CD8-positive, alpha-beta T cell (primary cell): ENCODE measurements at places on chromosomes 1 and 21. TPM values are rescaled to one million over a fixed set of nuclear protein-coding genes. Genes with fewer than 3 reads are reported as not detected.

Gene AXDND1
- total RNA-seq: 0.98 TPM

Gene TMEM52
- 2.2 TPM for total RNA-seq

Gene PTCH2
- total RNA-seq: 1.3 TPM

Gene F3
- not detected for total RNA-seq

Gene SPATA17
- not detected for total RNA-seq

Gene C1orf115
- total RNA-seq: 0.16 TPM

Gene S100A2
- total RNA-seq: not detected

Gene FRRS1
- 0.61 TPM for total RNA-seq

Gene CTSK
- 10.8 TPM for total RNA-seq

Gene CNR2
- total RNA-seq: 0.98 TPM

Gene ARPC5
- 14.2 TPM for total RNA-seq

Gene PLA2G2D
- not detected for total RNA-seq

Gene CD1D
- total RNA-seq: not detected

Gene TAS1R3
- 0.73 TPM for total RNA-seq

Gene UQCRHL
- total RNA-seq: 0.81 TPM

Gene GBP7
- total RNA-seq: not detected

Gene SLC2A5
- not detected for total RNA-seq

- DNase-seq: no peak
These were observed 430.9 kb downstream of the MATN1 start for GRCh38 chr1:30292451-30292850.

GRCh38 chr1:56188221-56188620 is 391.1 kb downstream of the PLPP3 start:
- no peak for DNase-seq

DNA sequence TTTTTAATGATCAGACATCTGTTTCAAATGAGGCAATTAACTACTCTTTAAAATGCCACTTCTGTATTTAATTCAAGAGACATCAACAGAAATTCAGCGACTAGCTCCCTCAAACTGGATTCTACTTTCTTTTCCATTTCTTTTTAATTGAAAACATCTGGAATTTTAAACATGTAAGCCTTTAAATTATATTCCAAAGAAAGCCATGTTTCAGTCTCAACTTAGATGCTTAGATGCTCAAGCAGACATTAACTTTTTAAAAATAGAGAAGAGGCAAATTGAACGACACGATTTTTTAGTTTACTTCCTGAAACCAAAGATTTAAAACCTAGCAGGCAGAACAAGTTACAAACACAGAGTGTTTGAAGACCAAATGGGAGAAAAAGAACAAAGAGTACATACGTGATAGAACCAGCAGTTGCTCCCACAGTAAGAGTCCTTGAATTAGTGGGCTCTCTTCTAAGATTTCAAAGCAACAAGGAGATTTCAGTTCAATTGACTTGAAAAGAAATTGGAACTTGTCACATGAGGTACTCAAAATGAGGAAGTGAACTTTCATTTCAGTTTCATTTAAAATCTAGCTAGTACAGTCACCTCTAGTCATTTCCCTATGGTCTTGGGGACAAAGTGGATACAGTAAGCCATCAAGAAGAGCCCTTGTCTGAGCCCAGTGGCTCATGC is at the start of gene CTSS:
Gene CTSS, minus strand, starts transcription at position 483 of the 681 bp plus-strand sequence. CDS start 1,015 bp downstream, outside the sequence.
- DNase-seq: peak; percentile 39

DNA sequence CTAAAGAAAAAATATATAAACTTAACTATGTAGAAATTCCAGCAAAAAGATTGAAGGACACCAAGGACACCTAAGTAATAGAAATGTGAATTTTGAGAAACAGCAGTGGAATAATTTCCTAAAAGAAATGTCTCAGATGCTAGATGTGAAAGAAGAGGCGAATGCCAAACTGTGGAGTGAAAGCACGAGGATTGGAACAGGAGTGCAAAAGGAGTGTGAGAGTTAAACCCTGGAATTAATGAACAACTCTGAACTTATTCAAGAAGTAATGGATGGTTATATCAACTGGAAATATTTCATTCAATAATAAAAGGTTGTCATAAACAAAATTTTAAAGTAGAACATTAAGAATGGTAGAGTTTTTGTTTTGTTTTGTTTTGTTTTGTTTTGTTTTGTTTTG is 78.5 kb upstream of the SGIP1 start:
- DNase-seq: no peak

- no peak for DNase-seq
These were observed 210.0 kb upstream of the FOXD3 start for GRCh38 chr1:63112155-63112900.

- DNase-seq: no peak
These were observed 584.9 kb upstream of the PBX1 start for GRCh38 chr1:163974120-163974519.

DNA sequence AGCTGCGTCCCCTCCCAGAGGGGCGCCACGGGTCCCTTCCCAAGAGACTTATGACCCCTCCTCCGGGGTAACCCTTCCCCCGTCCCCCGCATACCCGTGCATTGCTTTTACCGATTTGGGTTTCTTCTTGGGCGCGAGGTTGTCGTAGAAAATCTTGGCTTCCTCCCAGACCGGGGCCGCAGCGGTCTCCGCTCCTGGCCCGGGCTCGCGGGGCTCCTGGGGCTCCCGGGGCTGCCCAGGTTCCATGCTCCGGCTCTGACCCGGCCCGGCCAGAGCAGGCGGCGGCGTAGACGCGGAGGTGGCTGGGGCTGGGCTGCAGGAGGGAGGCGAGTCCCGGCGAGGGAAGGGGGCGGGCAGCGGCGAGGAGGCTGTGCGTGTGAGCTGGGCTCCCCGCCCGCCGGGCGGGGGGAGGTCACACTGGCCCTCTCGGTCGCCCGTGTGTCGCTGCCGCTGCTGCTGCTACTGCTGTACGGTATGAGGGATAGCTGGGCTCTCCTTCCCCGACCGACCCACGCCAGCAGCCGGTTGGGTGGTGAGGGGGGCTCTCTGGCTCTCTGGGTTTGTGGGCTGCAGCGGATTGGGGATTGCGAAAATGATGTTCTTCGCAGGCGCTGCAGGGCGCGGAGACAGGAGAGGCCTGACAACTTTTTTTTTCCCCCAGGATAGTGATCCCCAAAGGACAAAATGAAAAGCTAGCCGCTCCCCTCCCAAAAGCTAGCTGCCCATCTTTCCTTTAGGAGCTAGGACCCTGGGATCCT is at the start of gene NT5C1A:
Gene NT5C1A, minus strand, starts transcription at position 315 of the 758 bp plus-strand sequence. Its CDS starts 69 bp downstream, at position 246.
- no peak for DNase-seq

DNA sequence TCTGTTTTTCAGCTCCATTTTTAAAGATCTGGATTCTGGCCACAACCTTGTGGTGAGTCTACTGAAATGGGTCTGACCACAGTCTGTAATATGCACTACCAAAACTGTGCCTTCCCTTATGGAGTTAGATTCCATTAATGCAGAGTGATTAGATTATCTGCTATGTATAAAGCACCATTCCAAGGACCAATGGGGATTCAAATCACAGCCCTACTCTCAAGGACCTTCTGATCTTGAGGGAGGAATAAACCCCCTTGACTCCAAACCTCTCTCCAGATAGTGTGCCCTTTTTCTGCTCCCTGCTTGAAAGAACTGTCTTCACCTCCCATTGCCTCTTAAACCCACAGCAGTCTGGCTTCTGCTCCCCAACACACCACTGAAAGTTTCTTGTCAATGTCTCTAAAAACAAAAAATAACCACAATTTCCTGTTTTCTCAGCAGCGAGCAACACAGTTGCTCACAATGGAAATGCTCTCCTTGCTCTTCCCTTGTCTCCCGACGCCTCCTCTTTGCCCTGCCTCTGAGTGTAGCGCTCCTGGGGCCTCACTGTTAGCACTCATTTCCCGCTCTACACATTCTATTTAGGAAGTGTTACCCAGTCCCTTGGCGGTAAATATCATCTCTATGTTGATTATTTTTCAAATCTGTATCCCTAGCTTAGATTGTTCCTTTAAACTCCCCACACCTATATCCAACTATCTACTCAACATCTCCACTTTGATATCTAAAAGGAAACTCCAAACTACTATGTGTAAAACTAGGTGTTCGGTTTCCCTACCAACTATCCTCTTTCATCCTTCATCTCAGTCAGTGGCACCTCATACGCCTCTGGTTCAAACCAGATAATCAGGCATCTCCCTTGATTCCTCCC is 13.6 kb downstream of the PCNX2 start:
- DNase-seq: no peak

DNA sequence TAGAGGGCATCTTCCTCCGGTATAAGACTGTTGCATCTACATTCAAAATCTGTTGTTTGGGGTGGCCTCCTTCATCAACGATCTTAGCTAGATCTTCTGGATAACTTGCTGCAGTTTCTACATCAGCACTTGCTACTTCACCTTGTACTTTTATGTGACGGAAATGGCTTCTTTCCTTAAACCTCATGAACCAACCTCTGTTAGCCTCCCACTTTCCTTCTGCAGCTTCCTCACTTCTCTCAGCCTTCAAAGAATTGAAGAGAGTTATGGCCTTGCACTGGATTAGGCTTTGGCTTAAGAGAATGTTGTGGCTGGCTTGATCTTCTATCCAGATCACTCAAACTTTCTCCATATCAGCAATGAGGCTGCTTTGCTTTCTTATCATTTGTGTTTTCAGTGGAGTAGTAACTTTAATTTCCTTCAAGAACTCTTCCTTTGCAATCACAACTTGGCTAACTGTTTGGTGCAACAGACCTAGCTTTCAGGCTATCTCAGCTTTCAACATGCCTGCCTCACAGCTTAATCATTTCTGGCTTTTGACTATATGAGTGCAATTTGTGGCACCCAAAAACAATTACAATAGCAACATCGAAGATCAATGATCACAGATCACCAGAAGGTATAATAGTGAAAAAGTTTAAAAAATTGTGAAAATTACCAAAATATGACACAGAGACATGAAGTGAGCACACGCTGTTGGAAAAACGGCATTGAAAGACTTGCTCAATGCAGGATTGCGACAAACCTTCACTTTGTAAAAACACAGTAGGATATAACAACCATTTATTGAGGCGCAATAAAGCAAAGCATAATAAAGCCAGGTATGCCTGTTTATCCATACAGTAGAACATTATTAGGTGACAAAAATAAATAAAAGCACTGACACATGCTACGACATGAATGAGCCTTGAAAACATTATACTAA is 56.7 kb upstream of the GFI1 start:
- no peak for DNase-seq

GRCh38 chr1:96329121-96329520 is 392.5 kb upstream of the PTBP2 start:
- DNase-seq: no peak

GRCh38 chr1:52192024-52192423 is 50.1 kb downstream of the ZFYVE9 start:
- DNase-seq: no peak

DNA sequence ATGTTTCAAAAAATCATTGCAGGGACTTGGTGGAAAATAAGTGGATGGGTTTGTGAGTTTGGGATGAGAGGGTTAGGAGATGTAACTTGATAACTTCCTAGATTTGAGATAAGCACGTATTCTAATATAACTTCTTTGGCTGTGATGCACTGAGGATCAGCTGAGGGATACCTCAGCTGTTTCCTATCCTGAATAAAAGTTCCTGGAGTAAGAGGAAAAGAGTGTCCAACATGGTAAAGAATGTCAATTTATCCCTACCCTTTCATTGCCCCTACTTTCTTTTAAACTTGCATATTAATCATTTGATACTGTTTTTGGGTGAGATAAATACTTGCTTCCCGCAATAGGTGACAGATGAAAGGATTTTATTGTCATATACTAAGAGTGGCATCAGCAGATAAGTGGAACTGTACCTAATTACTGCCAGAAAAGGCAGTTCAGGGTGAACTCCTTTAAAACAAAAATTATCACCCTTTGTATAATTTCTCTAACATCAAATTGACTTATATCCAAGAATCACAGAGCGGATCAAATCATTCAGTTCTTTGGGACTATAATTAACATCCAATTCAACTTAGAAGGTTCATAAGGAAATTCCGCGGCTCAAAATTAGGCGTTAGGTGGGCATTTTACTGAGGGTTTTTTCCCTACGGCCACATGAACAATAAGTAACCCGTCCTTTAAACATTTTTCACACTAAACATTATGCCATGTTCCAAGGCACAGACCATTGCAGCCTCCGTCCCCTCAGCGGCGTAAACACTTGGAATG is 1.4 kb upstream of the SUCO start:
- DNase-seq: no peak

DNA sequence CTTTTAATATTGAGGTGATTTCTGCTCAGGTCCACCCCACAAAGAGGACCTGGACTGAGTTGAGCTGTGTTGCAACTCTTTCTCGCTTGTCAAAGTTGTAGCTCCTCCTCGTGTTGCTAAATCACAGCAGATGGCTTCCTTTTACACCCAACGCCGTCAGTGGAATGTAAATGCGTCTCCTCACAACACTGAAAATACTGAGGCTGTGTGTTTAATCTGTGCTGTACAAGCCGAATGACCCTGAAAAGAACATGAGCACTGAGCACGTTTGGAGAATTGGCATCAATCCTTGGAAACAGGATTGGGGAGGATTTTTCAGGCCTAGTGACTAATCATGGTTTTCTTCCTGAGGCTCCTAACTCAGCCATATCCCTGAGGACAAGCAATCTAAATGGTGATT is 196.0 kb downstream of the CRB1 start:
- DNase-seq: no peak

GRCh38 chr1:115437196-115437595 is 99.1 kb upstream of the NGF start:
- no peak for DNase-seq

- no peak for DNase-seq
These were observed 9.6 kb upstream of the HTR6 start for GRCh38 chr1:19654886-19655717.

DNA sequence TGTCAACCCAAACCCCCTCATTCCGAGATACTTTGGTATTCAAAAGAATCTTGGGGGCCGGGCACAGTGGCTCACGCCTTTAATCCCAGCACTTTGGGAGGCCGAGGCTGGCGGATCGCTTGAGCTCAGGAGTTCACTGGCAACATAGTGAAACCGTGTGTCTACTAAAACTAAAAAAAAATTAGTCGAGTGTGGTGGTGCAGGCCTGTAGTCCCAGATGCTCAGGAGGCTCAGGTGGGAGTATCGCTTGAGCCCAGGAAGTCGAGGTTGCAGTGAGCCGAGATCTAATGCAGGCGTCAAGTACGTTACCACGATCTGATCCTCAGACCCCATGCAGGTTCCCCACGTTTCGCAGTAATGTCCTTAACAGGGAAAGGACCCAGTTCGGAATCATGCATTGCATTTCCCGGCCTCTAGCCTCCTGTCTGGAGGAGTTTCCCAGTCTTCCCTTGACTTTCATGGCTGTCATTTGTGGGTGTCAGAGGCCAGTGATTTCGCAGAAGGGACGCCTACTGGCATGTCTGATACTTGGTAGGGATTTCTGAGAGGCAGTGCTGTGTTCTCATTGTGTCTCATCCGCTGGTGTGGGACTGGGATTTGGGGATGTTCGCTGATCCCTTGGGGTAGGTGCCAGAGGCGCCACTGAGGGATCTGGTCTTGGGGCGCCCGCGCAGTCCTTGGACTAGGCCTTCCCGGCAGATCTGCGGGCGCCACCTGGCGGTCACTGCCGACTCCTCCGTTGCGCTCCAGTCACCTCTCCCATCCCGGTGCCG is 39.3 kb upstream of the HMGN1 start:
- DNase-seq: peak; percentile 95

- no peak for DNase-seq
These were observed 14.0 kb downstream of the CAMK1G start for GRCh38 chr1:209597499-209597898.
